Fibroblast of lung (primary cell): ENCODE measurements at places on chromosomes 1 and 21. TPM values are rescaled to one million over a fixed set of nuclear protein-coding genes. Genes with fewer than 3 reads are reported as not detected.

- DNase-seq = no peak
These were observed 240.0 kb downstream of the DYRK1A start for GRCh38 chr21:37606549-37606948.

FBXO2 gene
- 2.3 and 2.6 TPM in 2 replicates for total RNA-seq

- peak; percentile 10 for DNase-seq
These were observed 60.2 kb downstream of the NDUFS5 start for GRCh38 chr1:39086386-39086785.

DNA sequence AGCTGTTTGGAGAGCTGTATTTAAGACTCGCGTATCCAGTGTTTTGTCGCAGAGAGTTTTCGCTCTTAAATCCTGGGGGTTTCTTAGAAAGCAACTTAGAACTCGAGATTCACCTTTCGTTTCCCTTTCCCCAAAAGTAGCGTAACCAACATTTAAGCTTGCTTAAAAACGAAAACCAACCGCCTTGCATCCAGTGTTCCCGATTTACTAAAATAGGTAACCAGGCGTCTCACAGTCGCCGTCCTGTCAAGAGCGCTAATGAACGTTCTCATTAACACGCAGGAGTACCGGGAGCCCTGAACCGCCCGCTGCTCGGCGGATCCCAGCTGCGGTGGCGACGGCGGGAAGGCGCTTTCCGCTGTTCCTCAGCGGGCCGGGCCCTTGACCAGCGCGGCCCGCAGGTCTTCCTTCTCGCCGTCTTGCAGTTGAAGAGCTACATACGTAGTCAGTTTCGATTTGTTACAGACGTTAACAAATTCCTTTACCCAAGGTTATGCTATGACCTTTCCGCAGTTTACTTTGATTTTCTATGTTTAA, 1.9 kb downstream of the OLIG1 start:
- peak; percentile 21 for DNase-seq

- DNase-seq = no peak
These were observed 1.0 kb downstream of the GATAD2B start for GRCh38 chr1:153921803-153922075.

TMPRSS15 gene
- total RNA-seq = not detected in 2 replicates

DNA sequence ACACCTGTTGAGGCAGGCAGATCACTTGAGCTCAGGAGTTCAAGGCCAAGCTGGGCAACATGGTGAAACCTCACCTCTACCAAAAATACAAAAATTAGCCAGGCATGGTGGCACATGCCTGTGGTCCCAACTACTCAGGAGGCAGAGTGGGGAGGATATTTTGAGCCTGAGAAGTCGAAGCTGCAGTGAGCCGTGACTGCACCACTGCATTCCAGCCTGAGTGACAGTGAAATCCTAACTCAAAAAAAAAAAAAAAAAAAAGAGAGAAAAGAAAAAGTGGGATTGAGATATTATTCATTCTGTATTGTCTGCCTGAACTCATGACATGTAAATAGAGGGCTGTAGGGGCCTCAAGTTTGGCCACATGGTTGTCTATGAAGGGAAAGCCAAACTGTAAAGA, 37.3 kb downstream of the WNT2B start:
- DNase-seq = peak; percentile 51

PTCH2 gene
- total RNA-seq = 0.50 TPM in 1 of 2 replicates, not detected in the other

- DNase-seq = peak; percentile 95
These were observed 15.1 kb upstream of the PADI3 start for GRCh38 chr1:17233675-17234320.

- DNase-seq = peak; percentile 68
These were observed 11.4 kb upstream of the PRELP start for GRCh38 chr1:203464226-203464625.

GRCh38 chr1:81547912-81548303, 252.8 kb upstream of the ADGRL2 start:
- DNase-seq = no peak

DNA sequence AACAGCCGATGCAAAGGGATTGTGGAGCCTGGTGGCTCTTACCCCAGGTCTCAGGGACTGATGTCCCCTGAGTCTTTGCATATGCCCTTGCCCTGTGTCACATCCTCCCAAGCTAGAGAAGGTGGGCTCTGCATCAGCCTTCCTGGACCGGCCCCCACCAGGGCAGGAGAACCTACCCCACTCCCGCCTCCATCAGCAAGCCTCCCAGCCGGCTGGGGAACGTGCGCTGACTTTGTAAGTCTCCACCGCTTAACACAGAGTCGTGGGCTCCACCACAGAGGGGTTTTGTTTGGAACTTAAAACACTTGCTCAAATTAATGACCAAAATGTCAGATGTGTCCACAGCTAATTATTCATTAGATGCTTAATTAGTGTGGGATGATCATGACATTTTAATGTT, 255.2 kb upstream of the VAMP3 start:
- no peak for DNase-seq

IL24 gene
- 0.17 TPM in 1 of 2 replicates, not detected in the other for total RNA-seq

DNA sequence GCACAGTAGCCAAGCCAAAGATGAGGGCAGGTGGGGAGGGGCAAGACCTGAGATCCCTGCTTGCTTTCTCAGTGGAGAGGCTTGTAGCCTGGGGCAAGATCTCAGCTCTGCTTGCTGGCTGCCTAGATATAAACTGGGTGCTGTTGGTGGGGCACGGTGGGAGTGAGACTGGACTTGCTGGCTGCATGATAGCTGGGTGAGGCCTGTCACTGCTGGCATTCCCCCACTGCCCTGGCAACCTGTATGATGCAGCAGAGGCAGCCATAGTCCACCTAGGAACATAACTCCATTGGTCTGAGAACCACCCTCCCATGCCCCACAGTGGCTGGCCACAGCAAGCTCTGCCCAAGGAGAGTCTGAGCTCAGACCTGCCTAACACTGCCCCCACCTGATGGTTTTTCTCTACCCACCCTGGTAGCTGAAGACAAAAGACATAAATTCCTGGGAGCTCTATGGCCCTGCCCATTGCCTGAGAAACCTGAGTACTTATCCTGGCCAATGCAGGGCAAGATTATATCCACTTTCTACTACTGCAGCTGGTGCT, 261.9 kb upstream of the DEPDC1 start:
- no peak for DNase-seq

DNA sequence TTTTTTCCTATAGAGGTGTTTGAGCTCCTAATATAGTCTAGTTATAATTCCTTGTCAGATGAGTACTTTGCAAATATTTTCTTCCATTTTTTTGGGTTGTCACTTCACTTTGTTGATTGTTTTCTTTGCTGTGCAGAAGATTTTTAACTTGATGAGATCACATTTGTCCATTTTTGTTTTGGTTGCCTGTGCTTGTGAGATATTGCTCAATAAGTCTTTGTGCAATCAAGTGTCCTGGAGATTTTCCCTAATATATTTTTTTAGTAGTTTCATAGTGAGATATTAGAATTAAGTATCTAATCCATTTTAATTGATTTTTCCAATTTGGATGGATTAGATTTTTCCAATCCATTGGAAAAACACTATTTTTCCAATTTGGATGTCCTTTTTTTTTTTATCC, 1395.5 kb downstream of the PLA2G4A start:
- DNase-seq = peak; percentile 17

GRCh38 chr1:119631086-119631432, 17.0 kb downstream of the ZNF697 start:
- DNase-seq = no peak

MNDA gene
- not detected in 2 replicates for total RNA-seq

DNA sequence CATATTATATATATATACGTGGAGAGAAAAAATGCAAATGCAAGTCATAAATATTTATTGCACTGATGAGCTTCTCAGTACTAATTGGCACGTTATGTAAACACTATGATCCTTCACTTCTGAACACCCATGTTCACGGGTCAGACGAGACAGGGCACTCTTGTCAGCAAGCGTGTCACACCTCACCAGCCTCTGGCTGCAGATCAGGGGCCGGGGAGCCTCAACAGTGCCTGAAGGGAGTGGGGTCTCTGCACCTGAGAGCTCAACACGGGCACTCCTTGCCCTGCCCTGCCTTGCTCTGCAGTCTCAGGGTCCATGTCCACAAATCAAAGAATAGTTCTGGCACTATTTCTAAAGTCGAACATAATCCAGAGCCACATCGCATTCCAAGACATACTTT, 409 bp upstream of the HIVEP3 start:
- DNase-seq = no peak

DNA sequence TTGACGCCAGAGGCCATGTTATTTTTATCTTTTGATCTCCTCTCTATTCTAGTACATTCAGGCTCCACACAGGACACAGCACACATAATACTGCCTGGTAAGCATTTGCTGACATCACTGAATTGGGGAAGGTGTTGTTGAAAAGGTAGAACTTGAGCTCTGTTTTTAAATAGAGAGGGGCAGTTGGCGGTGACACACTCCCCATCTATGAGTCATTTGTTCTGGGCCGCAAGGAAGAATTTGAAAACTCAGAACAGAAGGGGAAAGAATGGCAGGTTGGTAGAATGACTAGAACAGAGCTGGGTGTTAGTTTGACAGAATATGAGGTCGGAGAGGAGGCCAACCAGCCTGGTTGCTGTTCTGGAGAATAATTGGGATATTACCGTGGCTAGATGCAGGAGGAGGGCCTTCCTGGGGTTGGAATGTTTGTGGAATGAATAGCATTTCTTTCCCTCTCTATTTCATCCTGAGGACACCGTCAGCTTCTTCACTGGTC, 52.1 kb upstream of the ERRFI1 start:
- DNase-seq = peak; percentile 94

SYCP1 gene
- total RNA-seq = not detected in 2 replicates

DNA sequence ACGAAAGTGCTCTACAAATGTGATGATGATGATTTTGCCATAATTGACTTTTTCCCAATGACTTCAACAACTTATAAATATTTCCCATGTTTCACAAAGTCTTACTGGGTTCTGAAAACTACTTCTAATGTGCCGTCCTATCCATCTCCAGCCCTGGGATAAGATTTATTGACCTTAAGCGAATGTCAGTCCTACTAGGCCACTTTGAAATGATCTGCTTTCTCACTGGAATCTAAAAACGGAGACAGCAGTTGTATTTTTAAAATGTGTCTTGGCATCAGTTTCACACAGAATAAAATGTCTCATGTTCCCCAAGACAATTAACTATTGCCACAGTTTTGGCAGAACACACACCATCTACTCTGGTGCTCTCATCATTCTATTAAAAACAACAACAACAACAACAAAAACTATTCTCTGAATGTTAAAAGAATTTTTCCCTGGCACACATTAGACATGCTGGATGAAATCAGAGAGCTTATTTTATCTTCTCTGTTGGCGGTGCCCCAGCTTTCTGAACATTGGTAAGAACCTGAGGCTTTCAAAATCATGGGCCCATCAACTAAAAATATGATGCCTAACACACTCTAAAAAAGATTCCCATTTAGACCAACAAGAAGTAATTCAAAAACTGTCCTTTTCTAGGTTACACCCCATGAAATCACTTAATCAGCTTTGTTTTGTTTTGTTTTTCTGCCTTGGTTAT, 23.1 kb upstream of the DNASE2B start:
- DNase-seq = peak; percentile 26

FCRL2 gene
- not detected in 2 replicates for total RNA-seq
